Left forelimb (tissue), 1 donor: ENCODE measurements at places on chromosomes 11 and 22.

DNA sequence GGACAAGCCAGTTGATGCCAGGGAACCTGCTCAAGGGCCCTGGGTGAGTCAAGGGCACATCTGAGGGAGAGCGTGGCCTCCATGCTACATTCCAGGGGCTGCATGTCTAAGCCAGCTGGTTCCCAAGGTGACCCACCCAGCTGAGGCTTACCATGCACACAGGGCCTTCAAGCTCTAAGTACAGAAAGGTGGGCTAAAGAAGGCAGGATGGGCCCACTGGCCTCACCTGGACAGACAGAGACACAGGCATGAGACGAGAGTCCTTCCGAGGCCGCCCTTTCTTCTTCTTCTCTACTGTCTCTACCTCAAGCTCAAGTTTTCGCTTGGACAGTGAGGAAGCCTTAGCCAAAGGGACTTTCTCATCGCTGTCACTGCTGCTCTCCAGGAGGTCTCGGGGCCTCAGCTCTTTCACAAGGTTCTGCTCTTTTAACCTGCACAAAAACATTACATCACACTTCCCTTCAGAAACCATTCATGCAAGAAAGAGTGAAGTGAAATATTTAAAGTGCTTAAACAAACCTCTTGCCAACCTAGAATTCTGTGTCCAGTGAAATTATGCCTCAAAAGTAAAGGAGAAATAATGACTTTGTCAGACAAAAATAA lies 69.9 kb downstream of the HIRA start:
- DNase-seq = no peak

- no peak for DNase-seq
Observed at GRCh38 chr11:127057126-127057525, 56.6 kb upstream of the KIRREL3 start.

DNA sequence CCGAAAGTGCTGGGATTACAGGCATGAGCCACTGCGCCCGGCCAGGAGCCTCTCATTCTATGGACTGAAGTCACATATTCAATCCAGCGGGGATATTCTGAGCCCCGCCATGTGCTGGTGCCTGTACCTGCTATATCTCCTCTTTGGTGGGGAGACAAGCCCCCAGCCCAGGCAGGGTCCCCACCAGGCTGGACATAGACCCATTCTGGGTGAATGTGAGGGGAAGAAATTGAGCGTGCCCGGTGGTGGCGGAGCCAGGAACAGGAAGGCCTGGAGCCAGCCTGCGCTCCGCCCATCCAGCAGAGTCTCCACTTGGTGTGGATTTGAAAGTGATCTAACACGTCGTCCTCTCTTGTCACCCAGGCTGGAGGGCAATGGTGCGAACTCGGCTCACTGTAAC lies 38.0 kb upstream of the CSNK1E start:
- DNase-seq = no peak

- DNase-seq = no peak
Observed at GRCh38 chr11:128480066-128480465, 107.3 kb downstream of the ETS1 start.

DNA sequence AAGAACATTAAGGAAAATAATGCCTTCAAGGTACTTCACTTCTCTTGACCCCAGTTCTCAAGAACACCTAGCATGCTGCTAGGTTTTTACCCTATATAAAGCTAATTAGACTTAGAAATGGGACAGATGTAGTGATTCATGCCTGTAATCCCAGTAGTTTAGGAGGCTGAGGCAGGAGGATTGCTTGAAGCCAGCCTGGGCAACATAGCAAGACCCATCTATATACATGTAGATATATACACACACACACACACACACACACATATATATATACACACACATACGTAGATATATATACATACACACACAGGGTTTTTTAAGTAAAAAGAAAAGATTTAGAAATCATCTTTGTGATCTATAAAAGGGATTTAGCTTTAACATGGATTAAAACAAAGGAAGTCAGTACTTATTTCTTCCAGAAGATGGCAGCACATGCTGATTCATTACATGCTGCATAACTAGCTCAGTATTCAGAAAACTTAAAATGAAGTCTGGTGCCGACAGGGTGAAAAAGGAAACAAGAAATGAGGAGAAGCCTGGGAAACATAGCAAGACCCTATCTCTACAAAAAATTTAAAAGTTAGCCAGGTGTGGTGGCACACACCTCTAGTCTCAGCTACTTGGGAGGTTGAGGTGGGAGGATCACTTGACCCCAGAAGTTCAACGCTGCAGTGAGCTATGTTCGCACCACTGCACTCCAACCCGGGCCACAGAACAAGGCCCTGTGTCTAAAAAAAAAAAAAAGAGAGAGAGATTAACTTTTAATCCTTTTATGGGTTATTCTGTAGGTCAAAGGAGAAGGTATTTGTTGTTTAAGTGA lies 28.5 kb upstream of the RBX1 start:
- DNase-seq = no peak

DNA sequence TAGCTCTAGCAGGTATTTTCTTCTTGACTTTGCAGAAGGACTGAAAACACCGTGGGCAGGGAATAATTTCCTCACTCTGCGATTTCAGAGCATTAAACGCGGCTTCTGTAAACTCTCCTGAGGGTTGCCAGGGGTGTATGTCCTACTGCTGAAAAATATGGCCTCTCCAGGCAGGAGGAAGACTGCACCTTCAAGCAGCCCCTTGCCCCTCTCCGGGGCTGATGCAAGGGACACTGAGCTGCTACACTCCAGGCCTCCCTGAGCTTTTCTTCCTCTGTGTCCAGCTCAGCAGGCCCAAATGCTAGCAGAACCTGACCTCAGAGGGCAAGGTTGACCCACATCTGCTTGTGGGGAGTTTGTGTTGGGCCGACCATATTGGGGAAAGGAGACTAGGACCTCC lies 2.2 kb downstream of the CD6 start:
- DNase-seq = no peak

DNA sequence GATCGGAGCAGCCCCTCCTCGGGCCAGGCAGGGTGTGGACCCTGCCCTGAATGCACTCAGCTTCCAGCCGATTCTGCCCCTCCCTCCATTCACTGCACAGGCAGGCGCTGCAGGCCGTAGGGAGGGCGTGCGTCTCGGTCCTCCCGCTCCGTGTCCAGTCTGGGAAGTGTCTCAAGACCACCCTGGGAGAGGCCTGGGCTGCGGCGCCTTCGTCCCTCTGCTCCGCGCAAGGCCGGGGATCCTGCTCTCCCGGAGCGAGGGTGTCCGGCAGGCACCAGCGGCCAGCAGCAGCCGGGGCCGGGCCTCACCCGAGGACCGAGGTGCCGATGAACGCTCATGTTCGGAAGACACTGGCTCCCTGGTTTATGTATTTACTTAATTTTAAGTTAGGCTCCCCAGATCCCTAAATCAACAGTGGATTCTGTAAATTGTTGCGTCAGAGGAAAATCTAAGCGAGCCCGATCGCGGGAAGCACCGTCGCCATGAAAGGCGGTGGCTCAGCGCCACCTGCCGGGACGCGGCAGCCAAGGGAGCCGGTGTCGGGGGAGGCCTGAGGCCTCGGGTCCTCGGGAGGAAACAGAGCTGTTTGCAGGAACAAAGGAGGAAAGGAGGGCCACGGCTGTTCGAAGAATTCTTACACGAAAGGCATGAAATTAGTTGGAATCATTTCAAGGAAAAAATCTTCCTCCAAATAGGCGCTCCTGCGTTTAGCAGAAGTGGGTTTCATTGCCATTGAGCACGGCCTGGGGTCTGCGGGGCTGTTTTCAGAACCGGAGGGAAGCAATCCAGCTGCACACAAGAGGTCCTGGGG lies 195.3 kb downstream of the BRD1 start:
- peak; percentile 81 for DNase-seq

- no peak for DNase-seq
Observed at GRCh38 chr11:63534076-63534475, 2.5 kb upstream of the PLAAT4 start.

DNA sequence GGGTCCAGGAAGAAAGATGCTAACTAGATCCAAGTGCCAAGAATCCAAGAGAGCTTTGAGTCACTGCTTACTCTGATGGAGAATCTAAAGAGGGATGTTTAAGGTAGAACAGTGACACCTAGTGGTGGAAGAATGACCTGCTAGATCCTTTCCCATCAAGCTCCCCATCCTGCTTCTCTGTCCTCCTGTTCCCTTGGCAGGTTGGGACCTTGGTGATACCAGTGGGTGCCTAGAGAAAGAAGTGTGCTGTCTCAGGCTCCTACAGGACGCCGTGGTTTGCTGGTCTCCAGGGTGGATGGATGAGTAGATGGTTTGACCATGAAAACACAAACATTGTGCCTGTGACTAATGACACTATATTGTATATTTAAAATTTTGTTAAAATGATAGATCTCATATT lies 383.7 kb downstream of the TMEM135 start:
- DNase-seq = no peak

DNA sequence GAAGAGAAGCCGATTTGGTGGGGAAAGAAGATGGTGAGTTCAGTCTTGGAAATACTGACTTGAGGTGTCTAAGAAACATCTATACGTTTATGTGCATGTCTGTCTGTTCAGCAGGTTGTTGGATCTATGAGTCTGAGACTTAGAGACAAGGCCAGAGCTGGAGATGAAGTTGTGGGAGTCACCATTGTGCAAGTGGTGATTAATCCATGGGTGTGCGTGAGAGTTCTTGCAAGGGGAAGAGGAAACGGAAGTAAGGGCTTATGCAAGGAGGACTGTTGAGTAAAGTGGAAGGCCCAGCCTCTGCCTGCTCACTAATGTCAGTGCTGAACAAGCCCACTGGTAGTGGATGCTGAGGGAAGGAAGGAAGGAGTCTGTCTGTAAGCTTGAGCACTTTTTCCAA lies 9.7 kb downstream of the TMEM45B start:
- DNase-seq = no peak

DNA sequence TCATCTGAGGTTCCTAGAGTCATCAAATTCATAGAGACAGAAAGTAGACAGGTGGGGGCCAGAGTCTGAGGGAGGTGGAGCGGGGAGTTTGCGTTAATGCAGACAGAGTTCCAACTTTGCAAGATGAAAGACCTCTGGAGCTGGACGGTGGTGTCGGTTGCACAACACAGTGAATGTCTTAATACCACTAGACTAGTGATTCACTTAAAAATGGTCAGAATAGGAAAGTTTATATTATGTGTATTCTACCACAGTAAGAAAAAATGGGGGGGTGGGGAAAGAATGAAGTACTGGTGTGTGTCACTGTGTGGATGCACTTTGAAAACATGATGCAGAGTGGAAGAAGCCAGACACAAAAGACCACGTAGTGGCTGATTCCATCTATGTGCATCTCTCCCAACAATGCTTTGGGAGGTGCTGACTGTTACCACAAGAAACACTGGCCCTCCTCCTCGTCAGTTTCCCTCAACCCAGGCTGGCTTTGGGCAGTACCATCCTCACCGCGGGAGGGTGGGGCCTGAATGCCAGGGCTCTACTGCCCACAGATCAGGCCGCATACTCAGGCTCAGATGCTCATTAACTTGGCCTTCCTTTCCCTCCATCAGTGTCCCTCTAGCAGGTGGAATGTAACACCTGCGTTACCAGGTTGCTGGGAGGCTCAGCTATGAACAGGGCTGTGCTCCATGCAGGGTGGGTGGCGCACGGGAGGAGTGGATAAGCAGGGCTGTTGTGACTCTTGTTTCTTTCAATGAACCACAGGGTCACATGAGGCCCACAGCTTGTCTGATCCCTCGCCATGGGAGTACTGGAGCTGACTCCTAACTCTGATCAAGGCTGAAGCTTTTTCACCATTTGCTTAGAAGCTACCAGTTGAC lies 297.0 kb downstream of the CTTN start:
- DNase-seq = no peak

DNA sequence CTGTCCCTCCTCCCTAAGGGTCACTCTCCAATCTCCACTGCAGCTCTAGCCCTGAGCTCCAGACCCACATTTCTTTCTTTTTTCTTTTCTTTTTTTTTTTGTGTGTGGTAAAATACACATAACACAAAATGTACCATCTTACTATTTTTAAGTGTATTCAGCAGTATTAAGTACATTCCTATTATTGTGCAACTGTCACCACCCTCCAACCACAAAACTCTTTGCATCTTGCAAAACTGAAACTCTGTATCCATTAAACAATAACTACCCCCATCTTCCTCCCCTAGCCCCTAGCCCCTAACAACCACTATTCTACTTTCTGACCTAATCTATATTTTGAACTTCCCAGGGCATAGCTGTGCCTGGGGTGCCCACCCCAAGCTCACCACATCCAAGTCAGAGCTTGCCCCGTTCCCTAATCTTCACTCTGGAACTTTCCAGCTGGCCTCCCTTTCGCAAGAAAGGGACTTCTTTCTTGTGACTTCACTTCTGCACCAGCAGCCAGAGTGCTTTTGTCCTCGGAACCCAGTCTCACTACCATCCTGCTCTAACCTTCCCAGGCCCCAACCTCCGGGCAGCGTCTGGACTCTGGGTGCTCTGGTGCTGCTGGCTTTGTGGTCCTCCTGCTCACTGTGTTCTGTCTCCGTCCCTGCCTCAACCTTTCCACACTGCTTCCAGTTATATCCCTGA lies 30.7 kb downstream of the PARVG start:
- DNase-seq = no peak

DNA sequence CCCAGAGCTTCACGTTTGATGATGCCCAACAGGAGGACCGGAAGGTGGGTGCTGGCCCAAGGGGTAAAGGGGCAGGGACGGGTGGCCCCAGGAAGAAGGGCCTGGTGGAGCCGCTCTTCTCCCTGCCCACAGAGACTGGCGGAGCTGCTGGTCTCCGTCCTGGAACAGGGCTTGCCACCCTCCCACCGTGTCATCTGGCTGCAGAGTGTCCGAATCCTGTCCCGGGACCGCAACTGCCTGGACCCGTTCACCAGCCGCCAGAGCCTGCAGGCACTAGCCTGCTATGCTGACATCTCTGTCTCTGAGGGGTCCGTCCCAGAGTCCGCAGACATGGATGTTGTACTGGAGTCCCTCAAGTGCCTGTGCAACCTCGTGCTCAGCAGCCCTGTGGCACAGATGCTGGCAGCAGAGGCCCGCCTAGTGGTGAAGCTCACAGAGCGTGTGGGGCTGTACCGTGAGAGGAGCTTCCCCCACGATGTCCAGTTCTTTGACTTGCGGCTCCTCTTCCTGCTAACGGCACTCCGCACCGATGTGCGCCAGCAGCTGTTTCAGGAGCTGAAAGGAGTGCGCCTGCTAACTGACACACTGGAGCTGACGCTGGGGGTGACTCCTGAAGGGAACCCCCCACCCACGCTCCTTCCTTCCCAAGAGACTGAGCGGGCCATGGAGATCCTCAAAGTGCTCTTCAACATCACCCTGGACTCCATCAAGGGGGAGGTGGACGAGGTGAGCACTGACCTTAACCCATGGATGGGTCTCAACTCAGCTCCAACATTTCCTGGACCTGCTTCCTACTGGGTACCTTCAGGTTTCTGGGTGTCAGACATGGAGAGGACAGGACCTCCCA lies 2.0 kb downstream of the RIC8A start:
- no peak for DNase-seq

- no peak for DNase-seq
Observed at GRCh38 chr11:1073851-1074243, 827 bp upstream of the MUC2 start.

GRCh38 chr22:46027211-46028105 lies 50.5 kb upstream of the WNT7B start:
- DNase-seq = peak; percentile 58
